ENCODE measurements at places on chromosomes 1 and 21.

DNA sequence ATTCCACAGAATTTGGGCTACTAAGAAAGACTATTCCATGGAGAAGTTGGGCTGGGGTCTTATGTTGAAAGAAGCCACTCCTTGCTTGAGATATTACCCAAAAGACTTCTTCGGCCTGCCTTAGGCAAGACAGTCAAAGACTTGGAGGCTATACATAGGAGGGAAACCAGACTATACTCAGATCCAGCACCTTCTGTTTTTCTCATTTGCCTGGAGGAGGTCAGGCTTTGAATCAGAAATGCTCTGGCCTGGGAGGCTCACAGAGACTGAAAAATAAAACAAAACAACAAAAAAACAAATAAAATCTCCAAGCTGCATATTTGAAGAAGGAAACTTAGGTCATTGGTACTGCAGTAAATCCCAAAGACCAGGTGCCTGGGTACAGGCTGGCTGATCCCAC lies 38.4 kb upstream of the EXOSC10 start:
- DNase-seq: no peak

GRCh38 chr1:43705982-43706597 lies 1.2 kb upstream of the ST3GAL3 start:
- DNase-seq: no peak

DNA sequence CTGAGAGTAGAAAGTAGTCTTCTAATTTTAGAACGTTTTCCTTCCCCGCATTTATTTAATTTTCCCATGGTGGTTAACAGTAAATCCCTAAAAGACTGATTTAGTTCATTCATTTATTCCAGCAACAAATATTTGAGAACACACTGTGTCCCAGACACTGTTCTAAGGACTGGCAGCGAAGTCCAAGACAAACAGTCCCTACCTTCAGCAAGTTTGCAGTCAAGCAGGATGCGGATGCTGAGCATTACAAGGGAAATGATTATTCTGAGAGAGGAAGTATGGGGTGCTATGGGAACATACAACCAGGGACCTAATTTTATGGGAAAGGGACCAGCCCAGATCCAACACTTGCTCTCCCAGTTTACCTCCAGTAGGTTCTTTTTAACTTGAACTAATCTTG lies 1.2 kb upstream of the C1orf74 start:
- DNase-seq: no peak

DNA sequence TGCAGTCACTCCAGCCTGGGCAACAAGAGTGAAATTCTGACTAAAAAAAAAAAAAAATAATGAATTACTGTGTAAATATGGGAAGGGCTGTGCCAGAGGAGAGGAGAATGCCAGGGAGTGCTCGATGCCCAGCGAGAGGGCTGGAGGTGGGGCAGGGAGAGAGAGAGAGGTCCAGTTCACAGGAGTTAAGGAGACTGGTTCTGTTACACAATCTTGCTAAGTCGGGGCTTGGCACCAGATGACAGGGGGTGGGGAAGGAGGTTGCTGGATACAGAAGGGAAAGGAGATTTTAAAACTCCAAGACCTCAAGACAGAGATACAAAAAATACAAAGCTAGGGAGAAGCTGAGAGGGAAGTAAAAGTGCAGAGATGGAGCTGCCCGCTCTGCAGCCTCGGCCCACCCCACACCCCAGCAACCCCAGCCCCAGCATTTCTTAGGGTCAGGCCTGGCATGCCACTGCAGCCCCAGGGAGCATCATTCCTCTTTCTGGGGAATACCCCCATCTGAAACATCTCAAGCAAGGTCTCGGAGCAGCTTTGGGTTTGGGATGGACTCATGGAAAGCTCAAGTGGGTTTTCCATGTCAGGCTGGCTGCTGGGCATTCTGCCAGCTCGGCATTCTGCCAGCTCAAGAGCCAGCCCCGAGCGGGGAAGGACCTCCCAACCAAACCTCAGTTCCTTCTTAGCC lies 991 bp downstream of the SELENBP1 start:
- DNase-seq: no peak

DNA sequence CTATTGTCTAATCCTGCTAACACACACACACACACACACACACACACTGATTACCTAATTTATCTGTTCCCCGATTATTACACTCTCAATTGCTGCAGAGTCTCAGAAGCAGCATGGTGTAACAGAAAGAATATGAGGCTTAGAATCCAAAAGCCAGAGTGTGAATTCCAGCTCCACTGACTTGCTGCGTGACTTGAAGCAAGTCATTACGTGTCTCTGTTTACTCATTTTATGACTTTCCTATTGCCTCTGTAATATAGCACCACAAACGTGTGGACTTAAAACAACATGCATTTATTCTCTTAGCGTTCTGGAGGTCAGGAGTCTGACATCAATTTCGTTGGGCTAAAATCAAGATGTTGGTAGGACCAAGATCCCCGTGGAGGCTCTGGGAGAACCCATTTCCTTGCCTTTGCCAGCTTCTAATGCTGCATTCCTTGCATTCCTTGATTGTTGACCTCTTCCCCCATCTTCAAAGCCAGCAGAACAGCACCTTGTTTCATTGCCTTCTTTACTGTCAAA lies 55.9 kb upstream of the ATP5PO start:
- no peak for DNase-seq

GRCh38 chr1:30650968-30651320 lies 72.4 kb downstream of the MATN1 start:
- no peak for DNase-seq

DNA sequence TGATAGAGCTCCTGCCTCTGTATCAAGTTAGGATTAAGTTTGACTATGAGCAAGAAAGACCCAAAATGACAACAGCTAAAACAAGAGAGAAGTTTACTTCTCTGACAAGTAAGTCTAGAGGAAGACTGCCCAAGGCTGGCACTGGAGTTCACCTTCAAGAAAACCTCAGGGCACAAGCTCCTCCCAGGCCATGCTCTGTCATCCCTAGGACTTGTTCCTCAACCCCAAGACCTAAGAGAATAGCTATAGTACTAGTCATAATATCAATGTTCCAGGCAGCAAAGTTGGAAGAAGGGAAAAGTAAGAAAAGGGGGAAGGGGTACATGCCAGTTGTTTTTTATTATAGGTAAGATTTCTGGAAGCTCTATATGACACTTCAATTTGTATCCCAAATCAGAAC lies 26.4 kb upstream of the DARS2 start:
- no peak for DNase-seq

DNA sequence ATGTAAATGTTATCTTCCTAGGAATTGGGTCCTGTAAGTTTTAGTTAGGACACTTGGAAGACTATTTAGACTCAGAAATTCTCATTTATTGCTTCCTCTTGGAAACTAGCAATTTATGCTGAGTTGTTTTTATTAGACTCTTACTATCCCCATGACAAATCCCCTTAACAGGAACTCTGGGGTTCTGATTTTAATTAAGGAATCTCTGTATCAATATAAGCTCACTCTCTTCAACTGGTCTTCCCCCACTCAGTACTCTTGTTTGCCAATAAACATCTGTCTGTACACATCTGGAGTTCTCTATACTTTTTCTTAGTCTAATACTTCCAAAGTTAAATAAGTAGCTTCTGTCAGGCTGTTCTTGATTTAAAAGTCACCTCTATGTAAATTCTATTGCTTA lies 64.1 kb upstream of the TBX15 start:
- DNase-seq: no peak

DNA sequence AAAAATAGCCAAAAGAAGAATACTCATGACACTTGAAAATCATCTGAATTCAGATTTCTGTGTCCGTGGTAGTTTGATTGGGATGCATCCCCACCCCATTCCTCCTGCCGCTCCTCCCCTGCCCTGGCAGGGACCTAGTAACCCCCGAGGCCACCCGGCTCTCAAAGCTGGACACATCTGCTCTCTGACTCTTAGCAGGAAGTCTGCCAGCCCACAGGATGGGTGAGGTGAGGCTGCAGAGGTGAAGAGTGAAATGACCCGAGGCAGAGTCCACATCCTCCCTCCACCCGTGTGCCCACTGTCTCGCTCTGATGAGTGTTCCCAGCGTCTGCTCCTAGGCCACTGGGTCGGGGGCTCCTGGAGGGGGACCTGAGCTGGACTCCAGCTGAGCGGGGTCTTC lies 308.5 kb upstream of the VAMP3 start:
- DNase-seq: no peak

GRCh38 chr1:41382480-41383090 lies 21.4 kb downstream of the FOXO6 start:
- DNase-seq: no peak

- no peak for DNase-seq
Observed at GRCh38 chr1:193062698-193063463, 3.5 kb downstream of the RO60 start.

DNA sequence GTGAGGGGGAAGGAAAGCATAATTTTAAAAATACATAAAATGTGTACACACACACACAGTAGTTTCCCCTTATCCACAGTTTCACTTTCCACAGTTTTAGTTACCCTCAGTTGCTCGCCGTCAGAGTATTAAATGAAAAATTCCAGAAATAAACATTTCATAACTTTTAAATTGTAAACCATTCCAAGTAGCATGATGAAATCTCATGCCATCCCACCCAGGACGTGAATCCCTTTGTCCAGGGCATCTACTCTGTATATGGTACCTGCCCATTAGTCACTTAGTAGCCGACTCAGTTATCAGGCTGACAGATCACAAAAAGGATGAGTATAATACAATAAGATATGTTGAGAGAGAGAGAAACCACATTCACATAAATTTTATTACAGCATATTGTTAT lies 36.2 kb downstream of the EPS15 start:
- DNase-seq: no peak

DNA sequence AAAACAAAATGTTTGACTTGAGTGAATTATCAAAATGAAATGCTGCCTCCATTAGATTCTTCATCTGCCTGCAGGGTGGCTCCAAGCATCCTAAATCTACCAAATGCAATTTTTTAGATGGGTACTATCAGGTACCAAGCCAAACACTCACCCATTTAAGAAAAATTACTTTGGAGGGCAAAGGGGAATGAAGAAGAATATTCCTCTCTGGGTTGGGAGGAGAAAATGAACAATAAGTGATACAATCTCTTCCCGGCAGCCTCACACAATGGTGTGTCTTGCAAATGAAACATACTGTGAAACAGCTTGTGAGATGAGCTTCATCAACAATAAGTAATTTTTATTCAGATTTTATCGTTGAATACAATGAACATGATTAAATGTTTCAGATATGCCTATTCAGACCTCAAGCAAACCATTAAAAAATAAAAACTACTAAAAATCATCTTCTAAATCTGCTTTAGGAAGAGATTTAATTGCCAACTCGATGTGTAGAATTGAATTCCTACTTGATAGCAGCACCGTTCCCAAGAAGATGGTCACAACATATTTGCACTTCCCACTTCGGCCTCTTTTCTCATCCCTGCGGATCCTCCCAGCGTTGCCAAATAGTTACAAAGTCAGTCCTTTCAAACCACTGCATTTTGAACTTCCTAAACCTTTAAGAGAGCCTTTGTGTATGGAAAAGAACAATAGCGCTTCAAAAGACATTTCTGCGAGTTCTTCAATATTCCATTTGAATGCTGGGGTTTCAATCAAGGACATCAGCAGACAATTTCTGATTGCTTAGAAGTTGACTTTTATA lies 2.7 kb downstream of the DAB1 start:
- no peak for DNase-seq

DNA sequence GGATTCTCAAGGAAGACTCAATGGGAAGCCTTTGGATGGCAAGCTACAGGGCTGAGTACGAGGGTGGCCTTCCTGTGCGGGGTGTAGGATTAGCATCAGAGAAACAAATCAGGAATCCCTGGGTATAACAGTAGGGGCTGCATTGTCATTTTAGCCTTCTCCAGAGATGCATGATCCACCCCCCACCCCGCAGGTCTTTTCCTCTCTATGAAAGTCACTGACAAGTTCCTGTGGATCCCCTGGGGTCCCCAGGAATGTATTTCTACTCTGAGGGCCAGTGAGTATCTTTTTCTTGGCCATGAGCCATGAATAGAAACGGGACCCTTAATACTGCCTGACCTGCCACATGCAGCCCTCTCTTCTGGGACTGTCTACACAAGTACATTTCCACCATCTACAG lies 473.0 kb upstream of the VAMP3 start:
- no peak for DNase-seq

DNA sequence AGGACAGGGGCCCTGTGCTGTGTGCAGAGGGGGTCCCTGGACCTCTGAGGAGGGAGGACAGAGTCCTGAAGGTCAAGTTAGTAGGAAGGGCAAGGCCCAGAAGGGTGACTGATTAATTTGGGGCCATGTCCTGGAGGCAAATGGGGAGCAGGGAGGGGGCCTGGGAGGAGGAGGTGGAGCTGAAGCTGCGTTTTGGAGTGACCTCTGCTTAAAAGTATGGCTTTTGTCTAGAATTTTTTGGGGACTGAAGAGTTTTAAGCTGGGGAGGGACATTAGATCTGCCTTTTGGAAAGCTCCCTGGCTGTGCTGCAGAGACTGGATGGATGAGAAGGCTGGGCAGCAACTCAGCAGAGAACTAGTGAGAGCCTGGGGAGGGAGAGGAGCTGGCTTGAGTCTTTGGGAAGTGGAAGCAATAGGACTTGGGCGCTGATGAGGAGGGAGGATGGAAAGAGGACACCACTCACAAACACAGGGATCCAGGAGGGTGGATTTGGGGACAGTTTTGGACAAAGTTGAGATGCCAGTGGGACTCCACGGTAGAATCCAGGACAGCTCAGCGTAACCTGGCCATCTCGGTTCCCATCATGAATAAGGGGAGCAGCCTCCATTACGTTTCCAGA lies 52.9 kb downstream of the ACBD3 start:
- no peak for DNase-seq

- DNase-seq: no peak
Observed at GRCh38 chr1:7218210-7218832, 433.1 kb downstream of the CAMTA1 start.

Data from activated naive CD4-positive, alpha-beta T cell treated with anti-CD3 and anti-CD28 coated beads, Interleukin-2, amount 50 U/mL, for 16 hours (primary cell).